ENCODE measurements at places on chromosomes 1 and 21.

- DNase-seq = peak; percentile 24
Measured at GRCh38 chr1:12275370-12275769, 45.5 kb downstream of the VPS13D start.

DNA sequence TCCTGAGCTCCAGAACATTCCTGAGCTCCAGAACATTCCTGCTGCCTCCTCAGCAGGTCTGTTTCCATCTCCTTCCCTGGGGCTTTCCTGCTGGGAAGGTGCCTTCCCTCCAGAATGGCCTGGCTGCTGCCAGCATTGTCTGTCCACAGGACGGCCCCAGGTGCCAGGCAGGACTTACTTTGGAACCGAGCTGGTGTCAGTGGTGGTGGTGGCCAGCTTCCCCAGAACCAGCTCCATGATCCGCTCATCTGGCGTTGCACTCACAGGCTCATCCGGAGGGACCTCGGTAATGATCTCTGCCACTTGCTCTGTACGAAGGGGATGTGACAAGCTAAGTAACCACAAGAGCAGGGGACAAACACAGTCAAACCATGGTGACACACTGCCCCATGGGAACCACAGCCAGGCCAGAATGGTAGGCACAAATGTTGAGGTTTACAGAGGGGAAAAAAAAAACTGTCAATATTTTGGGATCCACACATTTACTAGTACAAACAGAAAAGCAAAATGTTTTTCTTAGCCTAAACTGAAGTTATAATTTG is 41.3 kb downstream of the PRDM15 start:
- DNase-seq = no peak

DNA sequence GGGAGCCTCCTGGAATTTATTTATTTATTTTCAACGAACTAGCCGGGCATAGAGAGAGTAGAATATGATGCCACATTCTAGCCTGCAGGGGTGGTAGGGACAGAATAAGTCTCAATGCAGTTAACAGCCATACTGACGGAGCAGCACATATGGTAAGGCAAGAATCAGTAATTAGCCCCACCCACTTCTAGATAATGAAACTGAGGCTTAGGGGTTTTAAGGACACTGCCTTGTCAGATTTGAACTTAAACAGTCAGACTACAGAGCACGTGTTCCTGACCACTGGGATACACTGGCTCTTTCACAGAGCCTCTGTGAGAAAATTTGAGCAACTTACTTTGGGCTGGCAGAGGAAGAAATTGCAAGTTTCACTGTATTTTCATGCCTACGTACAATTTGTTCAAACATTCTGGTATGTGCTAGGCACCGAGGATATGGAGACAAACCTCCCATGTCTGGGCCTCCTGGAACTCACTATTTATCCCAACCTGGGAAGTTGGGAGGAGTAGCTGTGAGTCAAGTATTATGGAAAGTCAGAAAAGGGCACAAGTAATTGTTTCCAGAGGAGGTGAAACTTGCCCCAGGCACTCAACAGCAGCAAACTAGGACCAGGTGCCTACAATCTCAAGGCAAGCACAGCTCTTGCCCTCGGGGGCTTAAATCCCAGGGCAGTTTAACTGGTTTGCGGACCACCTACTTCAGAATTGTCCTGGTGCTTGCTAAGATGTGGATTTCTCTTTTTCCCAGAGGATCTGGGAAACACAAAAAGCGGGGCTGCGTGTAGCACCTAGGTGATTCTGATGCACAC is 1.6 kb upstream of the CLIC4 start:
- DNase-seq = no peak

DNA sequence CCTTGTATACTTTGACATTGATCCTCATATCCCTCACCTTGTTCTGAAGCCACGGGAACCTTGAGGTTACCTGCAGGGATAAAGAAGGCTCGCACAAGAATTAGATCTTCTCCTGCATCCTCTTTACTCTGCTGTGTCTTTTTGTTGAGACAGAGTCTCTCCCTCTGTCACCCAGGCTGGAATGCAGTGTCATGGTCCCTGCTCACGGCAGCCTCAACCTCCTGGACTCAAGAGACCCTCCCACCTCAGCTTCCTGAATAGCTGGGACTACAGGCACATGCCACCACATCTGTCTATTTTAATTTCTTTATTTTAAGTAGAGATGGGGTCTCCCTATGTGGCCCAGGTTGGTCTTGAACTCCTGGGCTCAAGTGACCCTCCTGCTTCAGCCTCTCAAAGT is 134.7 kb downstream of the PTPRC start:
- no peak for DNase-seq

GRCh38 chr21:15679630-15680029 is 50.2 kb upstream of the USP25 start:
- no peak for DNase-seq

DNA sequence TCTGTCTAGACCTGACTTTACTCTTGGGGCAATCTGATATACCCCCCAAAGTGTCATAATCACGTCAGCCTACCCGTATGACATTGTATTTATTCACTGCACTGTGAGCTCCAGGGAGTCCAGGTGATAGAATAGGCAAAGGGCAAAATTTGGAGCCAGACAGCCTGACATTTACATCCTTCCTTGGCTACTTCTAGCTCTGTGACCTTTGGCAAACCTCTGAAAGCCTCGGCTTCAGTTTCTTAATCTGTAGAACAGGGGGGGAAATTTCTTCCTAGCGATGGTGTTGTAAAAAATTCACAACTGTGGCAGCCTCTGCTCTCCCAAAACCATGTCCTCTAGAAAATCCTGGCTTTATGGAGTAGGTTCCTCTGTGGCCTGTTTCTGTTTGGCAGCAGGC is 240.9 kb downstream of the KIF26B start:
- DNase-seq = no peak

DNA sequence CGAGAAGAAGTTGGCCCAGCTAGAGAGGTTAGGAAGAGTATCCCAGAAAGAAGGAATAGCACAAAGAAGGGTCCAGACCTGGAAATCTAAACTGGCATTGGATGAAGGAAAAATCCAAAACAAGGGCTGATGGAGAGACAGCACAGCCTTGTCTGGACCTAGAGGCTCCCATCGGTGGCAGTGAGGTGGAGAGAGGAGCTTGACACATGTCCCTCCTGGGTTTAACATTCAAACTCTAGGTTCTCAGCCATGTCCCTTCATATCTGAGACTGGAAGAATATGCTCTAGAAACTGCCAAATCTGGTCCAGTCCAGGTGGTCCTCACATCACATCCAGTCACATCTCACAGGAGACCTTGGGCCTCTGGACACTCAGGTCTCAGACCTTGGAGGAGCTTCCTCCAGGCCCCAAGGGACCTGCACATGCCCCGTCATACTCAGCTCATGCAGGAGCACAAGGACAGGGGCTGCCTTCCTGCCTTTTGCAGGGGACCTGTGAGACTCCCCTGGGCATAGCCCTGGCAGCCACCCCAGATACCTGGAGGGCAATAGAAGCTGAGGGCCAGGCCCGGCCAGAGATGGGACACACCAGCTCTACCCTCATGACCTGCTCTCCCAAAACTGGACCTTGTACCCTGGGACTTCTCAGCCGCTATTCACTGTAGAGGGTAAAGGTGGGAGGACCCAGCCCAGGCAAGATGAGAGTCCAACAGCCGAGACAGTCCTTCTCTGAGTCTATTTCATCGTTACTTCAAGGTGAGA is 7.5 kb downstream of the TMEM125 start:
- DNase-seq = no peak

GRCh38 chr1:58434607-58435006 is 111.9 kb downstream of the OMA1 start:
- no peak for DNase-seq

DNA sequence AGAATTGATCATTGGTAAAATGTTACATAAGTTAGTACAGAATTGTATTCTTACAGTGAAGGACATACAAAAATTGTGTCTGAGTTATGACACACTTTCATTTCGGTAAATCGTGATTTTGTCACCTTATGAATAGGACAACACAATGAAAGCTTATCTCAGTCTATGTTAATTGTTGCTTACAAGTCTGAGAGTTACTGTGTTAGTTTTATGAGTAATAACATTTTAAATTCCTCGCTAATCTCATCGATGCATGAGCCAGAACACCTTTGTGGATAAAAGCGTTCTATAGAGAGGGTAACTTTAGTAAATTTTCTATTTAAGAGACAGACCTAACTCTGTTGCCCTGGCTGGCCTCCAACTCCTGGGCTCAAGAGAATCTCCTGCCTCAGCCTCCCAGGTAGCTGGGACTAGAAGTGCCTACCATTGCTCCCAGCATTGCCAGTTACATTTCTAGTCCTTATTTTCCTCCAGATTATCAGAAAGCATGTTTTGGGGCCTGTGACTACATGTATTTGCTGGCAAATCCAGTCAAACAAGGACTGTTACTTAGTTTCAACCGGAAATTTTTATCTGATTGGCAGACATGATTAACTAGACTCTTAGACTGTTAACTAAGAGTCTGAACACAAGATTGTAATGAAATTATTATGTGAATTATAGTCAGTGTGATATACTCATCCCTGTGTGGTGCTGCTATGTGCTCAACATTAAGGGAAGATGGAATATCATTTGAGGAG is 3.0 kb downstream of the PRRC2C start:
- DNase-seq = no peak

DNA sequence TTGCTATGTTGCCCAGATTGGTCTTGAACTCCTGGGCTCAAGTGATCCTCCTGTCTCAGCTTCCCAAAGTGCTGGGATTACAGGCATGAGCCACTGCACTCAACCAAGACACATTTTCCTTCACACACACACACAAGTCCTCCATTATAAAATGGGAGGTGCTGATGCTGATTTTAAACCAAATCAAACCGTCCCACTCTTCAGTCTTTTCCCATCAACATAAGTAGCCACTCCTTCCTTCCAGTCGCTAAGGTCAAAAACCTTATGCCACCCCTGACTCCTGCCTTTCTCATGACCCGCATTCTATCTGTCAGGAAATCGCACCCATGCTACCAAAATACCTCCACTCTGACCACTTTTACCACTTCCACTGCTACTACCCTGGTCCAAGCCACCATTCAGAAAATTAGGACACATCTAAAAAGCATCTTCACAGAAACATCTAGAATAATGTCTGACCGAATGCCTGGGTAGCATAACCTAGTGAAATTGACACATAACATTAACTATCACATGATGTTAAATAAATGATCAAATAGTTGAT is 28.0 kb upstream of the IFNGR2 start:
- no peak for DNase-seq

DNA sequence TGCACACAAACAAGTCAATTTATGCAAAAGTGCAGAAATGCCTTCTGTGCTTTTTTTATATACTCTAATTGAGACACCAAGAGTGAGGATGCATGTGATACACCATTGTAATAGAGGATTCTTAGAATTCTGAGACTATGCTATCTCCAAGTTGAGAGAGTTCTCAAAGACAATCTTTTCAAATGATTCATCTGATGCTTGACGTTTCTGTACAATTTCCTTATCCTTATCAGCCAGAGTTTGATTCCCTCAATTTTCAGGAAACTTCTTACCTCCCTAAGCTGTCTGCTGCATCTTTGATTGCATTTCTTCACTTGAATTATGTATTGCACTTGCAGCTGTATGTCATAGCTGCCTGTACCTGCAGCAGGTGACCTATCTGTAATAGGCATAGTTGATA is 211.3 kb upstream of the SPAG17 start:
- DNase-seq = no peak

DNA sequence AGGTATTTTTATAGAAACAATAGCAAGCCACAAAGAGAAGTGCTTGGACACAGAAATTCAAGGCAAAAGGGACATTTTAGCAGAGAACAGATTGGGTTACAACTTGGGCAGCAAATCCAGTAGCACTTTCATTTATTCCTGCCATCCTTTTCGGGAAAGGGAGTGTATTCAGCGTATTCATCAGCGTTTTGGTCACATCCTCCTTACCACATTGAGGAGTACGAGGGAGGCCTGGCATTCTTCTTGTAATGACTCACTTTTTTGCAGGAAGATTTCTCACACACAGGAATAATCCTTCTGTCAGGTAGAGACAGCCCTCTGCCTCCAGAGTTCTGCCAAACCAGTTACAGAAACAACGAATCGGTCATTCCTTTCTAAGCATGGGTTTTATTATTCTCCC is 18.1 kb upstream of the FAM78B start:
- no peak for DNase-seq

DNA sequence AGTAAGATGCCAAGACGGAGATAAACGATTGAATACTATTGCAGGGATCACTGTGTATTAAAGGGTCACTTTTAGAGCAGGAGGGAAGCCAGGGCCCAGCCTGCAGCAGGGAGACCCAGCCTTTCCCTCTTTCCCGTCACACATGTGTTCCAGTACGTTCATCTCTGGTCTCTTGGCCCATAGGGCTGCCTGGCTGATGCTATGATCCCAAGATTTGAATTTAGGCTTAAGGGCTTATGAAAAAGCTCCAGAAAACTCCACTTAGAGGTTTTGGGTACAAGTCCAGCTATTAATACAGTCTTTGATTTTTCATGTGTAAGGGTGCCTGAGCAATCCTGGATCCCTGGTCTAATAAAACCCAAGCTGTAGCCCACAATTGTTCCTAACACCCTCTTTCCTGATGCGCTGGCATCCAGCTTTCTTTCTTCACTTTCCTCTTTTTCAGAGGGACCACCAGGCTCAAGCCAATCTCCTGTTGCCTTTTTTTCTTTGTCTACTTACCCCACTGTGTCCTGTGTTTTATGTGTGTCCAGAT is 359.6 kb upstream of the USP24 start:
- DNase-seq = no peak

DNA sequence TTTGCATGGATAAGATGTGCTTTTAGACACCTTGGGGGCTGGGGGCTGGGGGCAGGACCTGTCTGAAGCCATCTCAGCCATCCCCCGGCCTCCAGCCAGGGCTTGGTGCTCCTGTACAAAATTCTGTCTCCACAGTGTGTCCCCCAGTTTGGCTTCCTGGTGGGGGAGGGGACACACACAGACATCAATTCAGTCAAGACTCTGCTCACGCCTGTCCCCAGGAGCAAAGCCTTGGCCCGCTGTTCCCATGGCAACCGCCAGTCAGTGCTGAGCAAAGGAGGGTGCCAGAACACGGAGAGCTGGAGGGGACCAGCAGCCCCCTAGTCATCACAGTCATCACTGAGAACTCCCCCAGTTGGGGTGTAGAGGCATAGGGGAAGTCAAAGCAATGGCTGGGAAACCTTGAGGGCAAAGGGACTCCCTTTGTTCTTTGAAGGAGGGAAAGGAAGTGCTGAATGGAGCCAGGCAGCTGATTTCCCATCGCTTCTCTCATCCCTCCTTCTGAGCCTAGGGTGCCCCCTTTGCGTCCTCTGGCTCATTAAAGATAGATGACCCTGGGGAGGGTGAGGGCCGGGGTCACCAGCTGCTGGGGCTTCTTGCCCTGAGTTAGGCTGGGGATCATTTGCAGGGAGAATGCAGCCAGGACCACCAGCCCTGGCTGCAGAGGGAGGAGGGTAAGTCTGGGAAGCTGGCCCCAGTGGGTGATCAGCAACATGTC is 134.9 kb upstream of the IPO9 start:
- DNase-seq = no peak

DNA sequence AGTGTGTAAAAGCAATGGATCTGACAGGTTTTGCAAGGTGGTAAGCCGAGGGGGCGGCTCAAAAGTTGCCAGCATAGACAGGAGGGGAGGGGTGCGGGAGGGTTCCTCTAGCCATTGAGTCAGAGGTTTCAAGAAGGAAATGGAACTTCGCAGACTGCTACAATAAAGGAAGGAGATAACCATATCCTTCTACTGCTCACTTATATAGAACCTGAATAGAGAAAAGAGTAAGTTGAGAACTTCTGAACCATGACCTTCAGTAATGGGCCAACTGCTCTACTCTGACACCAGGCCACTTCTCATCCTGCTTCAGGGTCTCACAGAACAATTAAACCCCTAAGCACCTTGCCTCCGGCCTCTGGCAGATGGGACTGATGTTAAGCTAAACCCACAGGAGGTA is 26.3 kb upstream of the BCAR3 start:
- DNase-seq = no peak
